8988T (cell line): ENCODE measurements at places on chromosomes 7 and 10.

DNA sequence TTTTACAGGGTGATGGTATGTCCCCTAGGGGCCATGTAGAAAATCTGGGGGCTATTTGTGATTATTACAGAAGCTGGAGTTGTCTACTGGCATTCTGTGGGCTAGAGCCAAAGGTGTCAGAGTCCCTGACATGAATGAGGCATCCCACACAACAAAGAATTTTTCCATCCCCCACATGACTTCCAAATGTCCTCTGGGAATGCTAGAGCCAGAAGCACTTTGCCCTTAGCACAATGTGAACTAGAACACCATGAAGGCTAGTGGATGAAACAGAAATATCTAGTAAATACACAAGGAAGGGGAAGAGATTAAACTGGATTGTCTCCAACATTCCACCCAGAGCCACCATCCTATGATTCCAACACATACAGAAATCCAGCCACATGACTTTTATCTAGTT is 46.9 kb downstream of the FAM13C start:
- no peak for DNase-seq

GRCh38 chr7:105849122-105849855 is 27.1 kb downstream of the ATXN7L1 start:
- DNase-seq: no peak

DNA sequence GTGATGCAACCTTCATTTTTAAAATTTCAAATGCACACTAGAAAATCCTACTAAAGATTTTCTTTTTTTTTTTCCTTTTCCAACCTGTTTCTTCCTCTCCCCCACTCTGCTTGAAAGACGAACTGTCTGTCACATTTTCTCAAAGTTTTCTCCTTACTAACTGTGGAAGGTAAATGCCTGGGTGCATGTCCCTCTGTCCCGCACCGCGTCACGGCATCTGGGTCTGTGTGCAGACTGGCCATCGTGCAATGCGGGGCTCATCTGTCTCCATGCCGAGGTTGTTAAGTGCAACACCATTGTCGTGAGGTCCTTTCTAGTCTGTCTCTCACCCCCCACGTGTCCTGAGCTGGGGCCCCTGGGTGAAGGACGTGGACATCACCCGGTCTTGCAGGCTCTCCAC is 28.4 kb downstream of the PFKFB3 start:
- DNase-seq: no peak

DNA sequence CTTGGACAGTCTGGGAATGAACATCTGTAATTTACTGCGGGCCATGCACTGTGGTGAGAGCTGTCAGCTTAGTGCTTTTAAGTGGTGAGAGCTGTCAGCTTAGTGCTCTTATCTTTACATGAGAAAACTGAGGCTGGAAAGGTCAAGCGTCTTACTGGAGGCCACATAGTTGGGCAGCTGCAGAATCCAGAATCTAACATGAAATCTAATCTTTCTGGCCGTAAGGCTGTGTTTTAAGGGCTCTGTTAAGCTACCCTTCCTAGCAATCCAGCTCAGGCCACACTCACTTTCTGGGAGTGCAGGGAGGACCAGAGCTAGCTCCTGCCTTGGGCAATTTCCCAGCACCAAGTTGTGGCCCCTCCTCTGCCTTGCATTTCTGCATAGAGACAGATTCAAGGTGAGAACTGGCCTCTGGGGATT is 70.2 kb downstream of the SORCS3 start:
- DNase-seq: no peak

DNA sequence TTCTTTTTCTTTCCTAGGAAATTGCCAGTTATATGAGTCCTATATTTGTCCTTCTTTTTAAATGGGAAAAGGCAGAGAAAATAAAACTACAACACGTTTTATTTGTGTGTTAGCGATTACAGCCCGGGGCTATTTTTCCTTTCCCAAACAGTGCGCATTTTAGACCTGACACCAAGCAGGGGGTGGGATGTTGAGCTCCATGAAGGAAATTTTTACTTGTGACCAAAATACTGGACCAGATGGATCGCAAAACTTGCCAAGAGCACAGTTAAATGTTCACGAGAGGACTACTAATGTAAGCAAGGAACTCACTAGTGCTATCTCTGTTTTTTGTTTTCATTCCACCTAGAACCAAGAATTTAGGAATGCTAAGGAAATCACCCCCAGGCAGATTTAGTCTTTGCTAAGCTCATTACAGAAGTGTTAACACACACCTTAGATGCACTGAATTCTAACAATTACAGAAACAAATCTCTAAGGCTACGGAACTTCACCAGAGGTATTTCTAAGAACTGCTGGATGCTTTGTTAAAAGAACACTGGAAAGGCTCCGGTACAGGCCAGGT is 114.8 kb downstream of the JAZF1 start:
- no peak for DNase-seq

GRCh38 chr10:1278306-1278705 is 222.1 kb downstream of the WDR37 start:
- DNase-seq: no peak

- no peak for DNase-seq
Observed at GRCh38 chr7:39035903-39036302, 58.2 kb downstream of the POU6F2 start.
